ENCODE measurements at places on chromosomes 7 and 10.
A peak's percentile ranks its signal among the peaks of the same experiment; 100 is the strongest.

DNA sequence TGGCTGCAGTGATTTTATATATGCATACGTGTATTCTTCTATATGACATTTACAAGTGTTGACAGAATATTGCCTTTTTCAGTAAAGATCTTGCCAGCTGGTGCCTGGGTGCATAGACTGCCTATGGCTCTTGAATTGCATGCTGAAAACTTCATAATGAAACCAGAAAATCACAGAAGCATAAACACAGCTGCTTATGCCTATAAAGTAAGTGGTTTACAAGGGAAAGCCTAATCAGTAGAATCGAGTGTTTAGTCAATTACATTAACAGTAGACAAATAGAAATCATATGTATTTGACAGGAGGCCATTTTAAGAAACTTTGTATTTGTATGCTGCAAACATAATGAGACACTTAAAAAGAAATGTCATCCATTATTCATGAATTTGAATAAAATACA lies 82.5 kb downstream of the TMEM168 start:
- DNase-seq: no peak

GRCh38 chr10:124989526-124989925 lies 47.6 kb downstream of the ZRANB1 start:
- no peak for DNase-seq

DNA sequence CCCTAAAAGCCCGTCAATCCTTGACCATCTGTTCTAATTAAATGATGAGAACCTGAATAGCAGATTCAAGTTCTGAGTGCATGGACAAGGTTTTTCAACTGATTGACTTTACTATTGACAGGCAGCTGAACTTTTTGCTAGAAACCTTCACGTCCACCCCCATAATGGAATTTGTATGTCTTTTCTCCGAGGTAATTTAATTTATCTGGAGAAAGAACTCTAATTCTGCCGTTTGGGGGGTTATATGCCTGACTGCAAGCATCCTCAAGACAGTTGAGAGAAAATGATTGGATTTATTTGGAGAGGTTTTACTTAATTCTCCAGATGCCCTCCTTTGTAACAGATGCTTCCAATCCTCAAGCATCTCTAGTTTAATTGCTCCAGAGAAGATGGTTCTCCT lies 1053.4 kb upstream of the AUTS2 start:
- DNase-seq: no peak

GRCh38 chr10:106467506-106467905 lies 697.0 kb downstream of the SORCS1 start:
- no peak for DNase-seq

DNA sequence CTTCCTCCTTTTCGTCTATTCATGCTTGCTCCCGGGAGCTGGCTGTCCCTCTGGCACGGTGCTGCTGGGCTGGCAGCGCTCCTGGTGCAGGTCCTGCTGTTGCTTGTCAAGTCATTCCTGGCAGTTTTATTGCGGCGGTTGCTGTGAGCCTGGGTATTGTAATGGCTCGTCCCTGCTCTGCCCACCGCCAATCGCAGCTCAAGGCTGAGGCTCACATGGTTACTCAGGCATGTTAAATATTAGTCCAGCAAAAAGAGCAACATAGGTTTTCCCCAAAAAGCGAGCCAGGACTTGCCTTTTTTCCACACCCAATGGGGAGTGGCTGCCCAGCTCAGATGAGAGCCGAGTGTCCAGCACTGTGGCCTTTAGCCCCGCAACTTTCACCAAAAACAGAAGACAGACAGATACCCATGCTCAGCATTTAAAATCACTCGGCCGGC lies 492.9 kb upstream of the FOXK1 start:
- DNase-seq: peak; percentile 97

DNA sequence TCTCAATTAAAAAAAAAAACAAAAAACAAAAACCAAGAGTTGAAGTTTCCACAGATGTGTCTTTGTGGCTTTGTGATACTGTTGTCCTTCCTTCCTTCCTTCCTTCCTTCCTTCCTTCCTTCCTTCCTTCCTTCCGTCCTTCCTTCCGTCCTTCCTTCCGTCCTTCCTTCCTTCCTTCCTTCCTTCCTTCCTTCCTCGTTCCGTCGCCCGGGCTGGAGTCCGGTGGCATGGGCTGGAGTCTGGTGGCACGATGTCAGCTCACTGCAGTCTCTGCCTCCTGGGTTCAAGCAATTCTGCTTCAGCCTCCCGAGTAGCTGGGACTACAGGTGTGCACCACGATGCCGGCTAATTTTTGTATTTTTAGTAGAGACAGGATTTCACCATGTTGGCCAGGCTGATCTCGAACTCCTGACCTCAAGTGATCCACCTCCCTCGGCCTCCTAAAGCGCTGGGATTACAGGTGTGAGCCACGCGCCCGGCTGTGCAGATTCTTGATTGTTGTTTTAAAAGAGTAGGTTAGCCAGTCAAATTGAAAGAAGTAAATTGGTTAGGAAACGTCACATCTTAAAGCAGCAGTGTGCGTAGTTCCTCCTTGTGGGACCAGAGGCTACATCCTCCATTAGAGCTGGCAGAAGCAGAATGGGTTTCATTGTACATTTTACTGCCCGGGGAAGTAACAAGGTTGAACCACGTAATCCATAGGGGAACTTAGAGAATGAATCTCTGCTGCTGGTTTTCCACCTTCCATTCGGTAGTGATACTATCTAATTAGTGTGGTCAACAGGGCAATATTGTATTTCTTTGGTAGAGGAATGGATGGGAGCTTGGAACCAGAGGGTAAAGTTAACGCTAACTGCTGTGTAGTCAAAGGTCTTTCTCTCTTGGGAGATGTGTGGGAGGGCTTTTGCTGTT lies 20.6 kb downstream of the DNAJB6 start:
- no peak for DNase-seq

GRCh38 chr10:101301111-101301731 lies 52.7 kb upstream of the BTRC start:
- DNase-seq: no peak

GRCh38 chr10:86281396-86281795 lies 85.2 kb downstream of the GRID1 start:
- DNase-seq: no peak

DNA sequence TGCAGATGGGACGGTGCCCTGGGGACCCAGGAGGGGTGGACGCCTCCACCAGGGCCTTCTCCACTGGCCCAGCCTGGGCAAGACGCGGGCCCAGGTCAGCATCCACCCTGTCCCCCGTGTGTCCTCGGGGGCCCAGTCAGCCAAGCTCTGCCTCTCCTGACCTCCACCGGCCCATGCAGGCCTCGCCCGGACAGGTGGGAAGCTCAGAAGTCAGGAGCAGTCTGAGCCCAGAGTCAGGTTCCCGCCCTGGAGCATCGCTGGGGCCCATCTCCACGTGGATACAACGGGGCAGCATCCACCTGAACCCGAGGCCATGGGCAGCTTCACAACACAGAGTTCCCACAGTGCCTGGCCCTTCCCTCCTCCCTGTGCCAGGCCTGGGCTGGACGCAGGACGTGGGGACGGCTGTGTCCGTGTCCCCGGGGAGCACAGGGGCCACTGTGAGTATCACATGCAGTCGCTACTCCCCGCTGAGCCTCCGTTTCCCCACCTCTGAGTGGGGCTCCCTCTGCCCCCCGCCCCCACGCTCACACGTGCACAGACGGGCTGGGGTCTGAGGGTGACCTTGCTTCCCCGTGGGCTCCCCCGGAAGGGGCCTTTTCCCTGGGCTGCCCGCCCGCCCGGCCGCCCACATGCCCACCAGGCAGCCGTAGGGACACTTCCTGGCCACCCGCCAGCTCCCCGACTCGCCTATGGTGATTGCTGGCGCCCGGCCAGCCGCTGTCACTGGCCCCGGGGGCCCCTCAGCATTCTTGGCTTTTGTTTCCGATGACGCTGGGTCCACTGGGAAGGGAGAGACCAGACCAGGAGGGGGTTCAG lies 64.3 kb downstream of the PDGFA start:
- no peak for DNase-seq

GRCh38 chr7:27138985-27139333 lies 4.5 kb downstream of the HOXA5 start:
- no peak for DNase-seq

GRCh38 chr10:3853547-3854303 lies 68.7 kb upstream of the KLF6 start:
- DNase-seq: peak; percentile 87

All from sigmoid colon (tissue), 7 donors.